ENCODE measurements at places on chromosomes 6 and 20. TPM values are rescaled to one million over a fixed set of nuclear protein-coding genes. Genes with fewer than 3 reads are reported as not detected.

The NEURL2 gene
- 3.9 TPM for total RNA-seq

The TREM2 gene
- total RNA-seq = 1.9 TPM

The HCRTR2 gene
- total RNA-seq = not detected

The MATN4 gene
- total RNA-seq = 0.30 TPM

The IRAK1BP1 gene
- total RNA-seq = 3.0 TPM

The EYS gene
- not detected for total RNA-seq

The PCSK2 gene
- total RNA-seq = not detected

The GPR6 gene
- not detected for total RNA-seq

The NDUFAF5 gene
- total RNA-seq = 37.4 TPM

The SNRNP48 gene
- total RNA-seq = 21.6 TPM

The LPA gene
- not detected for total RNA-seq

The GSS gene
- total RNA-seq = 53.8 TPM

The RBBP8NL gene
- total RNA-seq = not detected

The ACTL10 gene
- total RNA-seq = 4.4 TPM

The PRDM1 gene
- total RNA-seq = 20.2 TPM

The PKIB gene
- total RNA-seq = 0.78 TPM

The HLA-DQB1 gene
- total RNA-seq = 19.0 TPM

The BTNL2 gene
- total RNA-seq = not detected

The MLN gene
- total RNA-seq = not detected

The ENPP3 gene
- 0.96 TPM for total RNA-seq

The HLA-DRB5 gene
- total RNA-seq = not detected

The BANF2 gene
- not detected for total RNA-seq

The DEFB115 gene
- total RNA-seq = not detected

The LSM14B gene
- 45.1 TPM for total RNA-seq
